ENCODE measurements at places on chromosomes 12 and 14.

DNA sequence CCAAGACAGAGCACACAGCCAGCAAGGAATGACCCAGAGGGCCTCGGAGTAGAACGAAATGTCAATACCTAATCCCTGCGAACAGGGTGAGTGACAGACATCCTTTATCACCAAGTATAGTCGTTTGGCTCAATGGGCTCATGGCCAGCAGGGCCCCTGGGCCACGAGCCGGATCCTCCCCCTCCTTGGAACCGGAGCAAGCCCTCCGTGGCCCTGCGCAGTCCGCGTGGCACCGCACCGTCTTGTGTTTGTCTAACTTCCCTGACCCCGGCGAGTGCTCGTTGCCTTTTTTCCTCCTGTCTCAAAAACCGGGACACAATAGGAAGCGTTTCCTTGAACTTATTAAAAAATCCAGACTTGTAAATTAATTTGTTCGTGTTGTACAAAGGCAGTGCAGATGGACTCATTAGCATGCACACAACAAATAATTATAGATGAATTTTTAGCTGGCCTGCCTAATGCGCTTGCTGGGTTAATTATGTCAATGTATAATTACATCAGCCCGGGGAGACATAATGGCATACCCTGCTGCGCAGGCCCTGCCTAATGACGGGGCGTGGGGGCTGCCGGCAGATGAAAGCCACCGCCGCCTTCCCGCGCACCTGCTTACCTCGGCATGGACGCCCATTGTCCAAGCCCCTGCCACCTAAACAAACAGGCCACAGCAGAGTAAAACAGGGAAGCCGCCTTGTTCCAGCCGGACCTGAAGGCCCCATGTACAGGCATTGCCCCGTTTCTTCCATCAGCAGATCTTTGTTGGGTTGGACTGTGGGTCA lies 81.6 kb downstream of the PHETA1 start:
- no peak for DNase-seq

DNA sequence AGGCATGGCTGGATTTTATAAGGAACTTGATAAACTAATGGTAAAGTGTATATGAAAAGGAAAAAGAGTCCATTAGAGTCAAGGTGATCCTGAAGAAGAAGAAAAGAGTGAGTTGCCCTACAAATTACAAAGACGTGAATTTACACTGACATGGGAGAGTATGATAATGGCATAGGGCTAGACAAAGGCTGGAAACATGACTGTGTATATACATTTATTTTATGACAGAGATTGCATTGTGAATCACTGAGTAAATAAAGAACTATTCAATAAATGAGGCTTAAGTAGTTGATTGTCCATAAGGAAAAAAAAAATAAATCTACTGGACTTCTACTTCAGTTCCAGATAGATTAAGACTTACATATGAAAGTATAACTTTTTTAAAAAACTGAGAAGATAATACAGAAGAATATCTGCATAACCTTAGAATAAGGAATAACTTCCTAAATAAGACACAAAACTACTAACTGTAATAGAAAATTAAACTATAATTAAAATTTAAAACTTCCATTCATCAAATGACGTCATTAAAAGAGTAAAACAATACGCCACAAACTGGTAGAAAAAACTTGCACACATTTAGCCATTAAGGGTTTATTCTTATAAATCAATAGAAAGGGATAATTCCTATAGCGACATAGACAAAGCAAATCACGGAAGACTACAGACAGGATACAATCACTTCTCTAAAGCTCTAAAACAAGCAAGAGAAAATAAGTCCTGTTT lies 278.5 kb downstream of the NOVA1 start:
- no peak for DNase-seq

- no peak for DNase-seq
These were observed 79.2 kb downstream of the FERMT2 start for GRCh38 chr14:52871606-52872005.

- no peak for DNase-seq
These were observed 3.5 kb upstream of the KLRK1 start for GRCh38 chr12:10393291-10393690.

- no peak for DNase-seq
These were observed at the start of gene ZBTB42 for GRCh38 chr14:104800771-104801519. TSS of gene ZBTB42 (plus strand) at chr14:104801101. CDS start at chr14:104801198, 97 bp downstream.

DNA sequence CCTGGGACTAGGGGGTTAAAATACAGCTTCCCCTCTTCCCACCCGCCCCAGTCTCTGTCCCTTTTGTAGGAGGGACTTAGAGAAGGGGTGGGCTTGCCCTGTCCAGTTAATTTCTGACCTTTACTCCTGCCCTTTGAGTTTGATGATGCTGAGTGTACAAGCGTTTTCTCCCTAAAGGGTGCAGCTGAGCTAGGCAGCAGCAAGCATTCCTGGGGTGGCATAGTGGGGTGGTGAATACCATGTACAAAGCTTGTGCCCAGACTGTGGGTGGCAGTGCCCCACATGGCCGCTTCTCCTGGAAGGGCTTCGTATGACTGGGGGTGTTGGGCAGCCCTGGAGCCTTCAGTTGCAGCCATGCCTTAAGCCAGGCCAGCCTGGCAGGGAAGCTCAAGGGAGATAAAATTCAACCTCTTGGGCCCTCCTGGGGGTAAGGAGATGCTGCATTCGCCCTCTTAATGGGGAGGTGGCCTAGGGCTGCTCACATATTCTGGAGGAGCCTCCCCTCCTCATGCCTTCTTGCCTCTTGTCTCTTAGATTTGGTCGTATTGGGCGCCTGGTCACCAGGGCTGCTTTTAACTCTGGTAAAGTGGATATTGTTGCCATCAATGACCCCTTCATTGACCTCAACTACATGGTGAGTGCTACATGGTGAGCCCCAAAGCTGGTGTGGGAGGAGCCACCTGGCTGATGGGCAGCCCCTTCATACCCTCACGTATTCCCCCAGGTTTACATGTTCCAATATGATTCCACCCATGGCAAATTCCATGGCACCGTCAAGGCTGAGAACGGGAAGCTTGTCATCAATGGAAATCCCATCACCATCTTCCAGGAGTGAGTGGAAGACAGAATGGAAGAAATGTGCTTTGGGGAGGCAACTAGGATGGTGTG lies 1.9 kb downstream of the GAPDH start:
- DNase-seq, result no peak

DNA sequence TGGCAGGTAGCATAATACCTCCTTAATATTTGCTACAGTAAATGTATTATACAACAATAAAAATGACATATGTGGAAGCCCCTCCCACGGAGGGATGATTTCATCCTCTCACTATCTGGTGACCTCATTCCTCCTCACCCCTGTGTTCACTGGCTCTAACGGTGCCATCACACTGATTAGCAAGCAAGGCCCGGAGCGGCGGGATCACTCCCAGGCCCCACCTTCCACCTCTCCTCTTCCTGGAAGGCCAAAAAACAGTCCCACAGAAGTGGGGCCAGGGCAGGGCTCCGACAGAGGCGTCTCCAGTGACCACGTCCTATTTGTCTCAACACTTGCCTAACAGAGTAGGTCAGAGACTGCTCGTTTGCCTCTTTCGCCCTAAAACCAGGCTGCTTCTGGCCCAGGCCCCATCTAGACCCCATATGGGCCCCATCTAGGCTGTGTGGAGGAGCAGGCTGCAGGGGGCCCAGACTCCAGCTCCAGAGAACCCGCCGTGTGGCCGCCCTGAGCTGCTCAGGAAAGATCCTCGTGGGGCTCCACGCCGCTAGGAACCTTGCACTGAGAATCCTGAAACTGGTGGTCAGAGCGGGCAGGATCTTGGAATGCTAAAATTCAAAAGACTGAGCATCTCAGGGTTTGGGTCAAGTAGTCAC lies 3.7 kb downstream of the SELPLG start:
- DNase-seq, result no peak

GRCh38 chr12:115233891-115234543 lies 550.0 kb upstream of the TBX3 start:
- DNase-seq, result no peak
